Left ventricle myocardium inferior (tissue), 1 donor: ENCODE measurements at places on chromosomes 11 and 22. TPM values are rescaled to one million over a fixed set of nuclear protein-coding genes. Genes with fewer than 3 reads are reported as not detected.

DNA sequence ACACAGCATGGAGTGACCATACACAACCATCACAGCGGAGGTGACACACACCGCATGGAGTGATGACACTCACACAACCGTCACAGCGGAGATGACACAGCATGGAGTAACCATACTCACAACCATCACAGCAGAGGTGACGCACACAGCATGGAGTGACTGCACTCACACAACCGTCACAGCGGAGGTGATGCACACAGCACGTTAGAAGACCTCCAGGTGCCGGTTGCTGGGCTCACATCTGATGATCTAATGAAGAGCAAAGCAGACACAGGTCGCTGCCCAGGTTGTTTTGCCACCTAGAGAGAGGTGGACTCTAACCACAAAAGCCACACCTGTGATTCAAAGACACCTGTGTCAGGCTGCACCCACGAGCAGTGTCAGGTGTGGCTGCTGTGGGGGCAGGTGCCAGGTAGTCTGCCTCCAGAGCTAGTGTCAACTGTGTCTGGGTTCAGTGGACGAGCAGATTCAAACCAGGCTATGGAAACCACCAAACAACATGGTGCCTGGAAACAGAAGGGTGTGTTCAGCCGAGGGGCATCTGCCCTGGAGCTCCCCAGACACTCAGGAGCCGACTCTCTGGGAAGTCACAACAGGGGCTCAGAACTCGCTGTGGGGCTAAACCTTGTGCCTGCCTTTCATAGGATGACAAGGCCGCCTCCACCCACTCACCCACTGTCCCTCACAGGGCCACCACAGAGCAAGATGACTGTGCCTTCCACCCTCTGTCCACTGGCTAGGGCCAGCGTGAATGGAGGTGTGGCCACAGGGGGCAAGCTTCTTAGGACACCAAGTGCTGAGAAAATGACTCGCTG lies 608.2 kb downstream of the TBC1D22A start:
- H3K4me1 ChIP-seq: no peaks in the 10 kb centered on the region
- no peak for DNase-seq
- H3K27me3 ChIP-seq: peaks cover 95% of the 10 kb centered on the region
- no peak overlapping the region for H3K4me3 ChIP-seq
- no peak overlapping the region for H3K27ac ChIP-seq

The MS4A1 gene
- not detected for total RNA-seq

DNA sequence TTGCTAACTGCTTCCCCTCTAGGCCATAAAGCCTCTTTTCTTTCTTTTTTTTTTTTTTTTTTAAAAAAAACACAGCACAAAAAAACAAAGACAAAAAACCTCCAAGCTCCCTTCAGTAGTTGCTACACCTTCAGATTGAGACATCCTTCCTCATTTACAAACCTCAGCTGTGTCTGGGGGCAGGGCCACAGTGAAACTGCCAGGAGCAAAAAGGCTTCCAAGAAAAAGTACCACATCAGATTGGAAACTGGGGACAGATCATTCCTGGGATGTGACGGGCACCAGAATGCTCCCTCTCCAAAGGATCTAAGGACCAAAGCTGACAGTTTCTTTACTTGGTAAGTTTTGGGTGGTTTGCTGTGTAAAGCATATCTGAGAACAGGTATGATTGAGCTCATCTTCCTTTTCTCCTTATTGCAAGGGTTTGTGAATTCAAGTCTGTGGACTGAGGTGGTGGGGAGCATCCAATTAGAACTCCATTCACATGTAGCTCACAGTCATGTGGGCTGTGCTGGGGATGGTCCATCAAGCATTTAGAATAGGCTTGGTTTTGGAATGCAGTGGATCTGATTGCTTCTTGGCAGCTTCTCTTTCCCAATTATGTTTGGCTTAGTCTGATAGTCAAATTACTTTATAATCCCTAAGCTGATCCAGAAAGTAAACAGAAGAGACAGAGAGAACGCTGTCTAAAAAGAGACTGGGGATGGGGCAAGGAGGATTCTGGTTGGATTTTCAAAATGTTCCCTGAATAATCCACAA lies 705 bp downstream of the BBOX1 start:
- no peak overlapping the region for H3K4me3 ChIP-seq
- H3K36me3 ChIP-seq: no peaks in the 10 kb centered on the region
- no peak overlapping the region for H3K27ac ChIP-seq
- no peaks in the 10 kb centered on the region for H3K4me1 ChIP-seq

The FLRT1 gene
- 0.44 TPM for total RNA-seq

The TMEM151A gene
- not detected for total RNA-seq

The LAYN gene
- 2.8 TPM for total RNA-seq

GRCh38 chr11:106585061-106585460 lies 433.2 kb downstream of the GUCY1A2 start:
- H3K27me3 ChIP-seq: no peaks in the 10 kb centered on the region
- no peak overlapping the region for H3K4me3 ChIP-seq
- H3K27ac ChIP-seq: no peak overlapping the region
- H3K36me3 ChIP-seq: no peaks in the 10 kb centered on the region
- no peak for DNase-seq
- H3K4me1 ChIP-seq: no peaks in the 10 kb centered on the region
